ENCODE measurements at places on chromosomes 3 and 15. TPM values are rescaled to one million over a fixed set of nuclear protein-coding genes. Genes with fewer than 3 reads are reported as not detected.
A peak's percentile ranks its signal among the peaks of the same experiment; 100 is the strongest.

SYNPR gene
- not detected for total RNA-seq

SYNM gene
- 31.8 TPM for total RNA-seq

DTX3L gene
- 20.7 TPM for total RNA-seq

CHMP2B gene
- 27.3 TPM for total RNA-seq

TNFSF10 gene
- total RNA-seq = 26.6 TPM

NANOGP8 gene
- total RNA-seq = 9.4 TPM

SAXO2 gene
- total RNA-seq = 0.78 TPM

- H3K4me3 ChIP-seq = no peak overlapping the region
- H3K36me3 ChIP-seq = no peaks in the 10 kb centered on the region
- no peaks in the 10 kb centered on the region for H3K4me1 ChIP-seq
- no peak overlapping the region for H3K27ac ChIP-seq
- no peak for DNase-seq
These were observed 274.6 kb upstream of the ROPN1 start for GRCh38 chr3:124266487-124266886.

GRCh38 chr3:61371123-61371522 lies 119.9 kb upstream of the FHIT start:
- DNase-seq = no peak
- no peaks in the 10 kb centered on the region for H3K4me1 ChIP-seq
- no peak overlapping the region for H3K4me3 ChIP-seq
- H3K27ac ChIP-seq = no peak overlapping the region
- H3K36me3 ChIP-seq = no peaks in the 10 kb centered on the region

GRCh38 chr15:42737529-42738328 lies 801 bp upstream of the CDAN1 start:
- H3K36me3 ChIP-seq = peaks cover 7% of the 10 kb centered on the region
- DNase-seq = no peak
- no peaks in the 10 kb centered on the region for H3K4me1 ChIP-seq
- H3K27ac ChIP-seq = peak overlapping the region; percentile 97

DNA sequence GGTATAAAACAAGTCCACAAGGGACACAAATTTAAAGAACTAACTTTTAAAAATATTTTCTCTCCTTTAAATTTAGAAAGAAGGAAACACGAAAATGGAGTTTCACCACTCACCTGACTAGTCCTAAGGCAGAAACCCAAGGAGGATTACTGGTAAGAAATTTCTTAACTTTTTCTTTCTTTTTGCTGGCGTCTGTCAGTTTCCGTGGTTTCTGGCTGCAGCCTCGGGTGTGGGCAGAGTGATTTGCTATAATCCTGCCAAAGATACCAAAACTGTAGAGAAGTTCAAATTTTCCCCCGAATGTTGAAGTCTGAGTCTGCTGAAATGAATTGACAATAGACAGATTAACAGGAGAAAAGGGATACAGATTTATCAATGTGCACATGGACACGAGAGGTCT lies 843.6 kb upstream of the ALCAM start:
- H3K4me3 ChIP-seq = no peak overlapping the region
- no peak overlapping the region for H3K27ac ChIP-seq
- H3K4me1 ChIP-seq = no peaks in the 10 kb centered on the region
- no peaks in the 10 kb centered on the region for H3K27me3 ChIP-seq
- H3K36me3 ChIP-seq = no peaks in the 10 kb centered on the region

DNA sequence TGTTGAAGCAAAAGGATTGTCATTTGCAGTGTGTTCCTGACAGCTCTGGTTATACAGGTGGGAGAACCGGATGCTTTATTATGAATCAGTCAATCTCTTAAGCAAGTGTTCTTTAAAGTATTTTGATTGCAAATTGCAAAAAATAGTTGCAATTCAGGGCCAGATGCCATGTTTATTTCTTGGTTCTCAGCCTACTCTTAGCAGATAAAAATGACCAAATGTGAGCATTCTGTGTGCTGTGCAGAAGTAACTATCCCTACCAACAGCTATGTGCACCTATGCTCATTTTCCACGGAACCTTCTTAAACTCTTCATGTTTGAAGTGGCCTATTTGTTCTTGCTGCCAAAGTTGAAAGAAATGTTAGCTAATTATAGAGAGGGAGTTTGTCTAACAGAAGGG lies 262.3 kb upstream of the RASGRP1 start:
- no peak overlapping the region for H3K27ac ChIP-seq
- no peaks in the 10 kb centered on the region for H3K36me3 ChIP-seq
- no peak overlapping the region for H3K4me3 ChIP-seq
- DNase-seq = no peak
- H3K27me3 ChIP-seq = no peaks in the 10 kb centered on the region

GRCh38 chr15:50318697-50319096 lies 36.3 kb downstream of the GABPB1 start:
- no peaks in the 10 kb centered on the region for H3K4me1 ChIP-seq
- H3K27ac ChIP-seq = no peak overlapping the region
- H3K4me3 ChIP-seq = no peak overlapping the region
- no peaks in the 10 kb centered on the region for H3K27me3 ChIP-seq
- H3K36me3 ChIP-seq = no peaks in the 10 kb centered on the region

DNA sequence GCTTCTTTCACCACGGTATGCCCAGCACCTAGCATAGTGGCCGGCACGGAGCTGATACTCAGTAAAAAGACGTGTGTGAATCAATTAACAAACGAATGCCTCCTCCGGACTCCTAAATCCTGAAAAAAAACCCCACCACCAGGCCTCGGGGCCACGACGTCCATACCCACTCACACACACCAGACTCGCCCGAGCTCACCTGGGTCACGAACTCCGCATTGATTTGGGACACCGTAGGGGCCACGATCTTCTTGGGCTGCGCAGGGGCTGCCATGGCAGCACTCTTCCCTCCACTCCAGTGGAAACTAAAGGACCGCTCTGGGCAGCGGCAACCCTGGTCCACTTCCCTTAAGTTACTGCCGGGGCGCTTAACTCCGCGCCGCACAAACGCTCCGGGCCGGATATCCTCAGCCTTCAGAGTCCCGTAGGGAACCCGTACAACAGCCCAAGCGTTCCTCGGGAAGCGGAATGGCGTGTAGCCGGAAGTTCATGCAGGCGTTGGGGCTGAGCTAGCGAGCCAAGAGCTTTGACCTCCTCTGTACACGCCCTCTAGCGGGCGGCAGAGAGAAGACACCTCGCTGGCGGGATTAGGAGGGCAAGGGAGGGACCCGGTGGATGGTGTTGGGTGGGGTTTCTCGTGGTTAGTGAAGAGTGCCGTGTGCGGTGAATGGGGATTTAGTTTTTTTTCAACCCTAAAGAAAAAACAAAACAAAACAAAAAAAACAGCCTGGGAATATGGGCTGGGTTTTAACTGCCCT lies at the start of gene AQR:
AQR (minus strand) TSS at position 403 of the 758 bp plus-strand sequence; CDS start at position 274, 129 bp downstream.
- H3K27me3 ChIP-seq = no peaks in the 10 kb centered on the region
- H3K36me3 ChIP-seq = no peaks in the 10 kb centered on the region

GRCh38 chr15:69677403-69677802 lies 224.8 kb downstream of the RPLP1 start:
- H3K27me3 ChIP-seq = no peaks in the 10 kb centered on the region
- H3K27ac ChIP-seq = no peak overlapping the region
- no peak overlapping the region for H3K4me3 ChIP-seq
- H3K36me3 ChIP-seq = no peaks in the 10 kb centered on the region

GRCh38 chr3:191283400-191283799 lies 45.8 kb upstream of the CCDC50 start:
- H3K36me3 ChIP-seq = no peaks in the 10 kb centered on the region
- DNase-seq = no peak
- no peaks in the 10 kb centered on the region for H3K4me1 ChIP-seq

GRCh38 chr3:117633207-117633606 lies 923.6 kb downstream of the TUSC7 start:
- no peak for DNase-seq
- H3K27me3 ChIP-seq = no peaks in the 10 kb centered on the region
- no peak overlapping the region for H3K27ac ChIP-seq
- no peaks in the 10 kb centered on the region for H3K36me3 ChIP-seq
- H3K4me1 ChIP-seq = no peaks in the 10 kb centered on the region
- H3K4me3 ChIP-seq = no peak overlapping the region

- no peaks in the 10 kb centered on the region for H3K4me1 ChIP-seq
- no peaks in the 10 kb centered on the region for H3K27me3 ChIP-seq
- H3K4me3 ChIP-seq = no peak overlapping the region
- no peaks in the 10 kb centered on the region for H3K36me3 ChIP-seq
These were observed 52.7 kb upstream of the SPTSSB start for GRCh38 chr3:161423911-161424522.

DNA sequence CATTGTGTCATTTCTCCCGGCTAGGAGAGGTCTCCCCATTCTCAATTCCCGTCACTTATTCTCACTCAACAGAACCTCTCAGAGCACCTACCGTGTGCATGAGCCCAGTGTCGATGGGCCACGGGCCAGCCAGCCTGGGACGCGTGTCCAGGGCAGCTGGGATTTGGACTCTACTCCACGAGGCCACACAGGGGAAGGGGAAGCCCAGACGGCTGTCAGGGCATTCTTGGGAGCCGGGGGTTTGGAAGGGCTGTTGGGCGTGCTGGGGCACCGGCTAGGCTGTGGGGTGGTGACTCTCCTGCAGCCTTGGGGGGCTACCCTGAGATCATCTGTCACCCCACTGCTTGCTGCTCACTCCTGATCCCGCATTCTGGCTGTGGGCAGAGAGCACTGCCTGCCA lies 41.7 kb upstream of the PCSK6 start:
- no peak overlapping the region for H3K27ac ChIP-seq
- no peak overlapping the region for H3K4me3 ChIP-seq
- H3K4me1 ChIP-seq = no peaks in the 10 kb centered on the region
- no peak for DNase-seq

- DNase-seq = no peak
- no peak overlapping the region for H3K27ac ChIP-seq
- H3K4me1 ChIP-seq = no peaks in the 10 kb centered on the region
- no peak overlapping the region for H3K4me3 ChIP-seq
These were observed 28.9 kb downstream of the CFAP91 start for GRCh38 chr3:119731560-119732343.

DNA sequence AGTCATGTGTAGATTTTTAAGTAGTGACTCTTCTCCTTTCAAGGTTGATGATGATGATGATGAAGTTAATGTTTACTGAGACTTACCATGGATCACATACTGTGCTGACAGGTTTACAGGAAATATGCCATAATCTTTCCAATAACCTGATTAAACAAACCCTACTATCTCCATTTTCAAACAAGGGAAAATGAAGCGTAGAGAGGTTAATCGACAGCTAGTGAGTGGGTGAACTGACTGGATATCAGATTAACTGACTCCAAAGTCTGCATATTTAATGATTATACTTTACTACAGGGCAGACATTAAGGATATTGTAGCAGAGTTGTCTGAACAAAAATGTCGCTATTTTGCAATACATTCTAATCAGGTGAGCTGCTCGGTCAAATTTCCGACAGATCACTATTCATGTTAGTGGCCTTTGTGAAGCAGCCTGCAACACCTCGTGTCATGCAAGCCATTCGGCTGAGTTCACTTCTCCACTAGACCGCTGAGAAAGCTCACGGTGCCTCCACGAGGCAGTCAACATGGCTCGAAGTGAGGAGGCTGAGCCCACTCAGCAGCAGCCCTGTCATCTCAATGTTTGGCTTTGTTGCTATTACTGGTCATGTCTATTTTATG lies 264.2 kb downstream of the NFKBIZ start:
- H3K4me3 ChIP-seq = no peak overlapping the region
- DNase-seq = no peak
- H3K4me1 ChIP-seq = no peaks in the 10 kb centered on the region

DNA sequence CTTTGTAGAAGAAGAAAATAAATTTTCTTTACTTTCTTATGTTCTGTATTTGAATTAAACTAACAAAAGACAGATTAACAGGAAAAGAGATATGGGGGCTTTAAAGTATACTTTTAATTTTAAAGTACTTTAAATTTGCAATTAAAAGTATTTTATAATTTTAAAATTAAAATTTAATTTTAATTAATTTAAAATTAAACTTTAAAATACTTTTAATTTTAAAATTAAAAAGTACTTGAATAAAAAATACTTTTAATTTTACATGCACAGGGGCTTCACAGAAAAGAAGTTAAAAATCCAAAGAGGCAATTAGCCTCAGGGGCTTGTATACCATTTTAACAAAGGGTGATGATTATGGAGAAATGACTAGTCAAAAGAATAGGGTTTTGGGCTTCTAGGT lies 420.5 kb upstream of the TGFBR2 start:
- no peaks in the 10 kb centered on the region for H3K27me3 ChIP-seq
- DNase-seq = no peak
- H3K4me3 ChIP-seq = no peak overlapping the region
- no peaks in the 10 kb centered on the region for H3K36me3 ChIP-seq
- H3K27ac ChIP-seq = no peak overlapping the region

DNA sequence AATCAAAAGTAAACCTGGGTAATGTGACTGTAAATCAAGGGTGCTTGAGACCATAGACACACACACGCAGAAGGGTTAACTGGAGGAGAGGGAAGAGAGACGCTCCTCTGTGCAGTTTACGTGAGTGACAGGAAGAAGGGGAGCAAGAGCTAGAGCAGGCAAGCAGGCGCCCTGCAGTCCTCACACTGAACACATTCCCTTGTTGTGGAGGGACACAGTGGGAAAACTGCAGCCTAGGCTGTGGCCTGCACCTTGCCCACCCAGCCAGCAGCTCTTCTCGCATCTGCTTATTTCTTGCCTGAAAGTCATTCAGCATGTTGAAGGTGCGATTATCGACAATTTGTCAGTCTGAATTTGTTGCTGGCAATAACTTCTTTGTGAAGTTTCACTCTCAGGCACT lies 24.2 kb downstream of the SOX2 start:
- no peak for DNase-seq
- H3K4me3 ChIP-seq = no peak overlapping the region
- no peaks in the 10 kb centered on the region for H3K27me3 ChIP-seq
- H3K36me3 ChIP-seq = no peaks in the 10 kb centered on the region
- H3K27ac ChIP-seq = peak overlapping the region; percentile 73

- H3K36me3 ChIP-seq = no peaks in the 10 kb centered on the region
- no peak for DNase-seq
- H3K4me1 ChIP-seq = no peaks in the 10 kb centered on the region
- peaks cover 10% of the 10 kb centered on the region for H3K27me3 ChIP-seq
These were observed 42.2 kb downstream of the MUC4 start for GRCh38 chr3:195769551-195769950.

DNA sequence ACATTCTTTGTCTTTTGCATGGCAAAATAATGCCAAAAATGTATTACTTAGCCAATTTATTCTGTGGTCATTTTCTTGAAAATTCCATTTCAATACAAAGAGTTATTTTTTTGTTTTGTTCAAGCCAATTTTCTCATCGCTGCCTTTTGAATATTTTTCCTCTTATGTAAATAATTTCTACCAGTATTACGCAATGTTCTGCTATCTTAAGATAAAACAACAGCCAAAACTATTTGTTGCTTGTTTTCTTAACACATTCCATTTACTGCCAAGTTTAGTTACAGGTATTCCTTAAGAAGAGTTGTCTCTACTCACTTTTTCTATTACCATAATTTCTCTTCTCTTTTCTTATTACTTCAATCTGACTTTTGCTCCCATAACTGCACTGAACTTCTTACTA lies 163.1 kb downstream of the ROBO1 start:
- H3K4me1 ChIP-seq = peaks cover 5% of the 10 kb centered on the region
- DNase-seq = no peak
- H3K4me3 ChIP-seq = no peak overlapping the region

GRCh38 chr3:106819440-106819839 lies 557.8 kb upstream of the CCDC54 start:
- peaks cover 4% of the 10 kb centered on the region for H3K4me1 ChIP-seq
- H3K27ac ChIP-seq = no peak overlapping the region
- DNase-seq = no peak
- H3K27me3 ChIP-seq = no peaks in the 10 kb centered on the region

All from tibial nerve (tissue), 4 donors.